CD4-positive, alpha-beta T cell treated with Interleukin-4 for 1 hour (primary cell): ENCODE measurements at places on chromosomes 2 and 18.

GRCh38 chr2:127355407-127356008, 32.3 kb downstream of the MAP3K2 start:
- peak; percentile 25 for DNase-seq

DNA sequence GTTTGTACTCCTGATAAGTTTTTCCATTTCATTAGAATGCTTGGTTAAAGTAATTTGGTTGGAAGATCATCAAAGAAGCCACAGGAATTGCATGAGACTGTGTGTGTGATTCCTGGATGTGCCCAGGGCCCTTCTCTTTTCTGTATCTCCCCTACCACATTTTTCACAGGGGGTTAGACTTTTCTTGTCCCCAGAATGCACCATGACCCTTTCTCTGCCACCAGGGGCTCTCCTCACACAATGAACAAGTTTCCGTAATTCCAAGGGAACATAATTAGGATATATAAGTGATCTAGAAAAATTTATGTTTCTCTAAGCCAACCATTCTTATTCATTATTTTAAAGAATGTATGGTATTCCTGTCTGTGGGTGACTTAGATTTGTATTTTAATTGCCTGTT, 291.8 kb downstream of the NEDD4L start:
- no peak for DNase-seq

DNA sequence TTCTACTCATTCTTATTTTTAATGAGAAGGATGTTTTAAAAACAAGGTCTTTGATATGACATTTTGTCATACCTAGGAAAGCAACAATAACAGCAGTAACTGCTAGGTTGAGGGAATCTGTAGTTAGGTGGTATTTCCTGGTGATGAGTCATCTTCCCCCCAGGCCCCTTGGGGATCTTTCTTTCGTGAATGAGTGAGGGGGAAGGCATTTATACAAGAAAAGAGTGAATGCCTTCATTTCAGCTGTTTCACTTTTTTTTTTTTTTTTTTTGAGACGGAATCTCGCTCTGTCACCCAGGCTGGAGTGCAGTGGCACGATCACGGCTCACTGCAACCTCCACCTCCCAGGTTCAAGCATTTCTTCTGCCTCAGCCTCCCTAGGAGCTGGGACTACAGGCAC, 108.6 kb downstream of the MAP4K4 start:
- DNase-seq: peak; percentile 9

GRCh38 chr2:215826838-215827441, 186.4 kb downstream of the MREG start:
- DNase-seq: no peak

GRCh38 chr2:64655018-64655664, 1.4 kb upstream of the SERTAD2 start:
- peak; percentile 36 for DNase-seq

- no peak for DNase-seq
These were observed 543.0 kb downstream of the TNS1 start for GRCh38 chr2:217459680-217460405.

- DNase-seq: no peak
These were observed 536.6 kb downstream of the LRRTM4 start for GRCh38 chr2:76985387-76986136.

- no peak for DNase-seq
These were observed 13.3 kb downstream of the TUBB6 start for GRCh38 chr18:12321333-12321732.

- peak; percentile 53 for DNase-seq
These were observed 676 bp downstream of the ACTR2 start for GRCh38 chr2:65228263-65228750.

DNA sequence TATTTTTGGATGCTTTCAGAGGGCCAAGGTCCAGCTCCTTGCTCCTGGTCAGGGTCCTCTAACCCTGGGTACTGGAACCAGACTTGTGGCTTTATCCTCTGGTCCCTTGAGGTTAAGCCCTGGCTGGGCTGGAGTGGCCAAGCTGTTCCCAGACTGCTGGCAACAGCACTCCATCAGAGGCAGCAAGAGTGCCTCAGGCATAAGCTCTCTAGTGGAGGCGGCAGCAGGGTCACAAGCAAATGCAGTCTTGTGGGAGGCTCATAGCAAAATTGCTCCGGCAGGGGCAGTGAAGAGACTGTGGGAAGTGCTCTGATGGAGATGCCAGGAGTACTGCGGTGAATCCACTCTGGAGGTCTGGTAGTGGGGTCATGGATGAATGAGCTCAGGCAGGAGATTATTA, 128.9 kb upstream of the OTOS start:
- no peak for DNase-seq

DNA sequence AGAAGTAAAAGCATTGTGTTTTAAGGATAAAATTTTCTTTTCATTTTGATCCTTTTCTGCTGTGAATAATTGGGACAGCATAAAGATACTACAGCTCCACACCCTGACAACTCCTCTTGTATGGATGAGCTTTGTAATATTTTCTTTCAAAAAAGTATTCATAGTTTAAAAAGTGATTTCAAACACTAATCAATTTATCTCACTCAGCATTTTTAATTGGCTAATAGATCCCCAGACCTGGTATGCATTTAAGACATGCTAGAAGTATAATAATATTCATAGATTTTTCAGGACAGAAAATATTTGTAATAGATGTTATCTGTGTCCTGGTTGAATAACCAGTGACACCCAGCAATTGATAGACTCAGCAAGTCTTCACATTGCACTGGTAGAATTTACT, 510.7 kb downstream of the RIT2 start:
- no peak for DNase-seq

- no peak for DNase-seq
These were observed 142.0 kb downstream of the KCTD1 start for GRCh38 chr18:26406324-26406723.

- no peak for DNase-seq
These were observed 3.6 kb downstream of the ZAP70 start for GRCh38 chr2:97716695-97717612.

GRCh38 chr2:173353556-173353955, 1.1 kb upstream of the CDCA7 start:
- DNase-seq: no peak

GRCh38 chr18:8516371-8517250, 92.6 kb upstream of the RAB12 start:
- no peak for DNase-seq

DNA sequence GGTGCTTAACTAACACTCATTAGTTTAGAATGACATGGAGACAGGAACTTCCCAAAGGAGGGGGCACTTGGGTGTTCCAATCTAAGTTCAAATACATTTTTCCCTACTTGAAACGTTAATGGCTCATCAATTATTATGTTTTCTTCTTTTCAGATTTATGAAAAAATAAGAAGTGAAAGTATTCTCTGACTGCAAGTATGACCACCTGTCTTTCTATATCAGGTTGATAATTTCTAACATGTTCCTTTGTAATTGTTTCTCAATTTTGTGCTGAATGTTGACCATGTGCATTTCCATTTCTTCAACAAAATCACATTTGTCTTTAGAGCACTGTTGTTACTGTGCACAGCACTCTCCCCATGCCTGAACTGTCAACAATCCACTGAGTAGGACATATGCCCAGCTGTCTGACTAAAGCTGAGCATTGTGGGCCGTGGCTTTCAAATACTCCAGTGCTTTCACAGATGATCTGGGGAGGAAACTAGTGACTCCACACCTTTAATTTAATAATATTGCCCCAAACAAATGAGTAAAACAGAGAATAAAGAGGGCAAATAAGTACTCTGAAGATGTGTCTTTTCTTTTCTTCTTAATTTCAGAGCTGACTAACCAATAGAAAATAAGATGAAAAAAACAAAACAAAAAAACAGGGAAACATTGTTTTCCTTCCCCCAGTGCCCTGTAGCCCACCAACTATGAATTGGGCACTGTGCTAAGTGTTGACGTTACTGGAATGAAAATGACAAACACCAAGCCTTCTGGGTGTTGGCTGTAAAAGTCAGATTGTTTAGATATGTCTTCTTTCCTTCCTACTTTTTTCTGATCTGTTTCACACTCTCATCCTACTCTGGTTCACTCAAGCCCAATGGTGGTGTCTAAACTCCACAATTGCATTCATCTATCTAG, 16.0 kb downstream of the LANCL1 start:
- no peak for DNase-seq

- DNase-seq: no peak
These were observed 476.4 kb upstream of the CHST9 start for GRCh38 chr18:27661320-27662018.

DNA sequence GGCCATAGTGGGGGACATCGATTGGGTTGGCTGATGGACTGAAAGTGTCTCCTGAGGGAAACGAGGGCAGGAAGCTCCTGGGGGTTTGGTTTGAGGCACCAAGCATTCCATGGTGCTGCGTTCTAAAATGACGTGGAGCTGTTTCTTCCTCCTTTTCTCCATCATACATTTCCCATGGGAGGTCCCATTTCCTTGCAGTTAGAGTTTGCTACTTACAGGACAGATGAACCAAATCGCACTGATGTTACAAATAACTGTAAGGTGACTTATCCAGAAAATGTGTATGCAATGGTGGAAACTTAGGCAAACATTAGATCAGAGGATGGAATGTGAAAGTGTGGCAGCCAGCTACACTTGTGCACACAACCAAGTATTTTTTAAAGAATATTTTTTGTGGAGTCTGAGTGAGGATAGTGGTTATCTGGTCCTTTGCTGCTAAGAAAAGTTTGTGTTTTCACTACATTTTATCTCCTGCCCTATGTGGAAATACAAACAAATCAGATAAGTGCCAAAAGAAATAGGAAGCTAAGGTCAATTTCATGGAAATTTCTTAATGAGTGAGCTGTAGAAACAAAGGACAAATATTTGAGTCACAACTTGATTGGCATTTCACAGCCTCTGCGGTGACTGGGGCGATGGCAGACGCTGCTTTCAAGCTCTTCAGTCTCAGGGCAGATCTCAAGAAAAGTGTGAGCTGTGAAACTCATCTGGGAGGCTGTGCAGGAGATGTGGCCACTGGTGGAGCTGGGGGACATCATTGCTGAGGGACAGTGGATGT, 256.2 kb downstream of the TSN start:
- DNase-seq: no peak

- no peak for DNase-seq
These were observed 53.5 kb downstream of the THSD7B start for GRCh38 chr2:136818839-136819238.

- DNase-seq: no peak
These were observed 88.8 kb downstream of the C1QL2 start for GRCh38 chr2:119069781-119070180.

- DNase-seq: no peak
These were observed 42.9 kb upstream of the GRHL1 start for GRCh38 chr2:9908639-9909038.

DNA sequence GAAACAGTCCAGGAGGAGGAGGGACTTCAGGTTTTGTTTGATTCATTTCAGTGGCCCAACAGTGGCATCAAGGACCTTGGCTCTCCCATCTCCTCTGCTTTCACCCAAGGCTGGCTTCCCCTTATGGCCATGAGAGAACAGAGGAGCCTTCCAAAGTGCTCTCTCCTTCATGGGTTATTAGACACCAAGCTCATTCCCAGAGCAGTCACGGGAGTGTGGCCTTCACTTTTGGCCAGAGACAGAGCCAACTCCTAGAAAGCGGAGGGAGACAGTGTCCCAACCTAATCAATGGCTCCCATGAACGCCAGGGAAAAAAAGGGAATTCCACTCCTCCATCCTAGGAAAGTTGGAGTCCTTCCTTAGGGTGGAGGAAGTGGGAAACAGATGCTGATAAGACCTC, 871 bp upstream of the DUSP28 start:
- no peak for DNase-seq

DNA sequence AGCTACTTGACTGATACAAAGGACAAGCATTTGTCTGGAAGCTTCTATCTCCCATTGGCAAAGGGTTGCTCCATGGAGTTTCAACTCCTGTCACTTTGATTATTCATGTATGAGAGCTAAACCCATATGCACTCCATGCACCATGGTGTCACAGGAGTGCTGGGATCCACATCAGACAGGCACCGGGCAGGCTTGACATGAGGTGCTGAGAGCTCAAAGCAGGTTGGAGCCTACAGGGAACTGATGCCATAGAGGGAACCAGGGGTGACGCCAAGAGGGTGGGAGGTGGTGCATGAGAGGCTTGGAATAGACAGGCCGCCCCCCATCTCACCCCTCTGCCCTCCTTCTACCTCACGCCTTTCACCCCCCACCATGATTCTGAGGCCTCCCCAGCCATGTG, 199.8 kb upstream of the CCDC68 start:
- DNase-seq: no peak

- no peak for DNase-seq
These were observed 12.4 kb upstream of the TLK1 start for GRCh38 chr2:171173087-171173486.

- DNase-seq: no peak
These were observed 73.6 kb upstream of the ZNF804A start for GRCh38 chr2:184524551-184525382.

GRCh38 chr18:72848503-72849237, 19.1 kb downstream of the NETO1 start:
- no peak for DNase-seq

DNA sequence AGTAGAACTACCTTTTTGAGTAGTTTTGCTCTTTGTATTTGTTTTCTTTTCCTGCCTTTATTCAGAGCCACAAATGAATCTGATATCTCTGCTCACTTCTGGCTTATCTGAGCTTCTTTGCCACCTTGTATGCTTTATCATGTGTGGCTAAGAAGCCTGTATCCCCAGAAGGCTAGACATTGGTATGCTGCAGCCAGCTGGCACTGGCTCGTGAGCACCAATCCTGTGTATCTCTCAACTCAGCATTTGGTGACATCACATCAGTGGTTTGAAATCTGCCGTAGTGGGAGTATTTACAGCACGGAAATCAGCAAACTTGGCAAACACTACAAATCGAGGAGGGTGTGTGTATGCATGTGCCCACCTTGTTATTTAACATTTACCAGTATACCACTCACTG, 183.7 kb upstream of the LHCGR start:
- no peak for DNase-seq

DNA sequence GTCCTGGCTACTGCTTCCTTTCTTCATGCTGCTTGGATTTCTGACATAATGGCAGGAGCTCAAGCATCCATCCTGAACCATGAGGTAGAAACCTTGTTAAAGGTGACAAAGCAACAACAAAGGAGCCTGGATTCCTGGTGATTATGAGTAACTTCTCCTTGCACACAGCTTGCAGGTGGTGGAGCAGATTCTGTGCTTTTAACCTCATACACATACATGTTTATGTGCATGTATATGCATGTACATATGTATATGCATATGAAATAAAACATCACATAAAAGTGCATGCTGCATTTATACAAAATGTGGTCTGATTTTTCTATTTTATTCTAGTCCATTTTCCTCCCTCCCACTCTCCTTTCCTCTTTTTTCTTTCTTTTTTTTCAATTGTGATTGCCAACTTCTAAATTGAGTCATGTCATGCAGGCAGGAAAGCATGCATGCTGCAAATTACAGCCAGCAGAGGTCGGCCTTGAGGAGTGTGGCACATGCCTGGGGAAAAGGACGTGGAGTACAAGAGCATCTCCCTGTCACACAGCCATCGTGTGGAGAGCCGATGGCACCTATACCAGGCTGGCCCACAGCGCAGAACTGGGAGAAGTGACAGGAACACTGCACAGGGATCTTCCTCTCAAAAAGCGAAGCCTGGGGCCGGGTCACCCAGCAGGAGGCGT, 17.9 kb downstream of the LCT start:
- no peak for DNase-seq
